ENCODE measurements at places on chromosomes 6 and 20.

DNA sequence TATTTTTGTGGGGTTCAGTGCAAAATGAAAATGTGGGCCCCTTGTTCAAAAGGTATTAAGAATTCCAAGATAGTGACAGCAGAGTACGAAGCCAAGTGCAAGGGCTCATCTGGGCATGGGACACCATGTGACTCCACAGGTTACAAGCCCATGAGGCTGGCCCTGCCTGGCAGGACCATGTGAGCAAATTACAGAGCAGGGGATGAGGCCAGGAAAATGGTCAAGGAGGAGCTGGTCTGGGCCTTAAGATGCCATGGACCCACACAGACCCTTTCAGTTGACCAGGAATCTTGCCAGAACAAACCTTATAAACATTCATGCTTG is 86.9 kb downstream of the SNX5 start:
- no peak overlapping the region for H3K4me3 ChIP-seq
- no peak for DNase-seq
- peaks cover 56% of the 10 kb centered on the region for H3K27me3 ChIP-seq
- H3K36me3 ChIP-seq, result peaks cover 9% of the 10 kb centered on the region

DNA sequence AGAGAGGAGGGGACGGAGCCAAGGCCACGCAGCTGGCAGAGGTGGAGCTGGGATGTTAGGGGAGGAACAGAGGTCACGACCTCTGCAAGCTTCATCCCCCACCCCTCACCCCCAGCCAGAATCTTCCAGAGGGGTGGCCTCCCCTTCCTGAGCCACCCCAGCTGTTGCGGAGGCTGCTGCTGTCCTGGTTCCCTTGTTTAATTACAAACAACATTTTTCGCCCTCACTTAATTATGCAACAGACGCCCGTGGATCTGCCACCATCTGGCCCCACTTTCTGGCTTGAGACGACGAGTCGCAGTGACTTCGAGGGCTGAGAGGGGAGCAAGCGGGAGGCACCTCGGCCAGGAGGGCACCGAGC is 153.7 kb upstream of the PTPN1 start:
- no peak overlapping the region for H3K4me3 ChIP-seq
- peaks cover 4% of the 10 kb centered on the region for H3K36me3 ChIP-seq
- H3K27me3 ChIP-seq, result peaks cover 29% of the 10 kb centered on the region
- H3K27ac ChIP-seq, result peak overlapping the region; percentile 27

- H3K4me1 ChIP-seq, result peaks cover 60% of the 10 kb centered on the region
- no peaks in the 10 kb centered on the region for H3K27me3 ChIP-seq
- peak overlapping the region; percentile 97 for H3K4me3 ChIP-seq
- H3K27ac ChIP-seq, result peak overlapping the region; percentile 100
- DNase-seq, result peak; percentile 5
Measured at GRCh38 chr6:31268836-31269235, 3.1 kb downstream of the HLA-C start.

GRCh38 chr6:37791156-37791919 is 28.2 kb upstream of the ZFAND3 start:
- H3K27ac ChIP-seq, result no peak overlapping the region
- peak overlapping the region; percentile 12 for H3K4me3 ChIP-seq

DNA sequence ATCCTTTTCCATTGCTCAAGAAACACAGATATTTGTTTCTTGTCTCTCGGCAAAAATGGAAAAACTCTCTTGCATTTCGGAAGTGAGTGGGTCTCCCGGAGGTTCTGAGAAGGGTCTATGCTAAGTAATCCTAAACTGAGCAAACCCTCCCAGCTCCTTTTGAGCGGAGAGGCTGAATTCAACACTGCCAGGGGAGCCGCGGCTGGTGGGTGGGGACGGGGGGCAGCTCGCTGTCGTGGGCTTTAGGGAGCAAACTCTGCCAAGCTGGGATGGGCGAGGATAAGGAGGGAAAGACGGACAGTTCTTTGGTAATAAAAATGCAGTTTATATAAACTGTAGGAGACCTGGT is 211.4 kb downstream of the FOXC1 start:
- H3K36me3 ChIP-seq, result peaks cover 6% of the 10 kb centered on the region
- H3K27ac ChIP-seq, result no peak overlapping the region
- H3K27me3 ChIP-seq, result no peaks in the 10 kb centered on the region
- no peak for DNase-seq

DNA sequence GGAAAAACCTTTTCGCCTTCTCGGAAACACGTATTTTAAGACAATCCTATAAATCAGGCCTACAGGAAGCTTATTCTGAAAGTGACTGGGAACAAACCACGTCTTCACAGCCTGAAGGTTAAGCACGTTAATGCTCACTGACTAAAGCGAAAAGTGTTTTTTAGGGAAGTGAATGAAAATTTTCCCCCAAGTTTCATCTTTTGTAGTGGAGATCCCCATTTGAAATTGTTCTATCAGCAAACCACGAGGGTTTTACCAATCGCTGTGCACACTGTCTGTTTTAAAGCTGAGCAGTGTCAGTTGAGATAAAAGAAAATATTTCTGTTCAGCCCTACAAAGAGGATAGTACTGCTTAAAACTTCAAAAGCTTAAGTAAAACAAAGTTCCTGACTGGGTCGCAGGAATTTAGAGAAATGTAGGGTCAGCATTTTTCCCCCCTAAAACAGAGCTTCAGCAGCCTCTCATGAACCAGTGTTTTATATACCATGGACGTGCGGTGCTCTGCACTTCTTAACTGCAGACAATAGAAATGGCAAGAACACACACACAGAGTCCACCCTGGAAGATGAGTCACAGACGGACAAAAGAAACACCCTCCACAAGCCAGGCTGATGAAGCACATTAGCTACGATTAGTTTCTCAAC is 34.9 kb downstream of the SLC22A23 start:
- H3K4me3 ChIP-seq, result no peak overlapping the region
- no peak for DNase-seq
- H3K4me1 ChIP-seq, result peaks cover 2% of the 10 kb centered on the region
- peaks cover 3% of the 10 kb centered on the region for H3K36me3 ChIP-seq
- peaks cover 26% of the 10 kb centered on the region for H3K27me3 ChIP-seq

DNA sequence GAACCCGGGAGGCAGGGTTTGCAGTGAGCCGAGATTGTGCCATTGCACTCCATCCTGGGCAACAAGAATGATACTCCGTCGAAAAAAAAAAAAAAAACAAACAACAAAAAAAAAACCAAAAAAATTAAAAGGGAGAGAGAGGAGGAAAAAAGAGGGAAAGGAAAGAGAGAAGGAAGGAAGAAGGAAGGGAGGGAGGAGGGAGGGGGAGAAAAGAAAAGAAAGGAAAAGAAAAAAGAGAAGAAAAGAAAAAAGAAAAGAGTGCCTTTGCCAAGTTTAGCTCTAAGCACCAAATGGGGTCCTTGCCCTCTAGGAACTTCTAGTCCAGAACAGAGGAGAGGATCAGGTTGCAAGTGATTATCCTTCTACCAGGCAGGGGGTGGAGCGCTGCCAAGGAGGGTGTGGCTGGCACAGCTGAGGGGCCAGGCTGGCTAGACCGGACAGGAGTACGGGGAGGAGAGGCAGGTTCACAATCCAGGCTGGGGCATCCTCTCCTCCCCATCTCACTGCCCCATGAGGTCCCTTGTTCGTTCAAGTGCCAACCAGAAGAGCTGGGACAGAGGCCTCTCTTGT is 19.1 kb downstream of the GNAS start:
- peak overlapping the region; percentile 69 for H3K27ac ChIP-seq
- no peaks in the 10 kb centered on the region for H3K27me3 ChIP-seq
- no peak for DNase-seq
- no peak overlapping the region for H3K4me3 ChIP-seq
- H3K36me3 ChIP-seq, result peaks cover 2% of the 10 kb centered on the region
- peaks cover 6% of the 10 kb centered on the region for H3K4me1 ChIP-seq

DNA sequence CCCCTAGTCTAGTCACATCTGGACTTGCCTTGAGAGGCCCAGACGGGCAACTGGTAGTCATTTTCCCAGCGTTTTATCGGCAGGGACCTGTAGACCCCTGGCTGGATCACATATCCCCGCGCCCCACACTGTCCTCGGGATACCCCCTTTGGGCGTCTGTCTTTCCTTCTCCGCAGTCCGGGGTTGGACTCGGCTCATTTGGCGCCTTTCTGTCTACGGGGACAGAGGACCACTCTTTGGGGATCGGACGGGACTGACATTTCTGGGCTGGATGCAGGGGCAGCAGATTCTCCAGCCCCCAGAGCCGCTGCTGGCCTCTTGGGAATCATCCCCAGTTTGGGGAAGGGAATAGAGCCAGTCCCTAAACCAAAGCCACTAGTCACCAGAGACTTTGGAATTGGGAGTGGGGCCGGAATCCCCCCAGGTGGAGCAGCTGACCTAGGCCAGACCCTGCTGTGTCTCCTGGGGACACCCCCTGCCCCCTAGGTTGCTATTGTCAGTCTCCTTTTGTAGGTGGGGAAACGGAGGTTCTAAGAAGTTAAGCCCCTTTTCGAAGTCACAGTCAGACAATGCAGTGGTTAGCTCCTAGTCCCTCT is 734 bp downstream of the FAM110A start:
- no peak for DNase-seq
- H3K4me3 ChIP-seq, result peak overlapping the region; percentile 93
- no peaks in the 10 kb centered on the region for H3K27me3 ChIP-seq
- H3K4me1 ChIP-seq, result peaks cover 31% of the 10 kb centered on the region
- H3K36me3 ChIP-seq, result no peaks in the 10 kb centered on the region
- H3K27ac ChIP-seq, result peak overlapping the region; percentile 91

- no peak overlapping the region for H3K4me3 ChIP-seq
- H3K4me1 ChIP-seq, result no peaks in the 10 kb centered on the region
- no peak for DNase-seq
Measured at GRCh38 chr6:20302702-20303251, 90.5 kb upstream of the MBOAT1 start.

GRCh38 chr20:50130356-50130723 is 17.4 kb upstream of the UBE2V1 start:
- DNase-seq, result no peak
- no peak overlapping the region for H3K4me3 ChIP-seq
- H3K27ac ChIP-seq, result no peak overlapping the region
- peaks cover 12% of the 10 kb centered on the region for H3K4me1 ChIP-seq

DNA sequence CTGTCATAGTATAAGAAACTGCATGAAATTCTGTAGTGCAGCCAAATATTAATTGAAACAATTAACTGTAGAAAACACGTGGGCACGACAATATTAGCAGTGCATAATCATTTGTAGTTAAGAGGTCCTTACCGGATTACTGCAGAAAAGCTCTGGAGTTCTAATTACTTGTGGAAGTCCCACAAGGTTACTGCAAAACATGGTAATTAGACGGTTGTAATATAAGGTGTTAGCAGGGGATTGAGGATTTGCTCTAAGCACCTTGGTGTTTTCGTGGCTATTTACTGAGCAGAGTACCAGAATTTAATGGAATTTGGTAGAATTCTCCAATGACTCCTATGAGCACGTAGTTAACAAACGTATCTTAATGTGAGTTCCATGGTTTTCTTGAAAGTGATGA is 473.6 kb upstream of the AGPAT4 start:
- H3K36me3 ChIP-seq, result no peaks in the 10 kb centered on the region
- H3K27ac ChIP-seq, result no peak overlapping the region
- no peak for DNase-seq
- no peak overlapping the region for H3K4me3 ChIP-seq
- no peaks in the 10 kb centered on the region for H3K4me1 ChIP-seq

DNA sequence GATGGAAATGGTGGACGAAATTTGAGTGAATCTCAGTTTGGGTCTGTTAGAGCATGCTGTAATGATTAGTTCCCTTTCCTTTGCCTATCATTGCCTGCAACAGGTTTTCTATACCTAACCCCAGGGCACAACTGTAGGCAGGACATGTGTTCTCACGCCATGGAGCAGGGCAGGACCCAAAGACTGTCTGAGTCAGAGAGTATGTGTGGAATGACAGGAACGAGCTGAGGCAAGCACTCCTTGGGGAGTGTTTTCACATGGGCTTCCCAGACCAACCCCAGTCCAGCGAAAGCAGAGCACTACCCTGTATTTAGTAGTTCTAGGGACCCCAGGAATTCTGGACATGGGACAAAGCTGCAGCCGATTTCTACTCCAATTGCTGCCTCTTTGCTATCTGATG is 234.2 kb downstream of the HACE1 start:
- no peak for DNase-seq
- H3K4me3 ChIP-seq, result no peak overlapping the region
- H3K36me3 ChIP-seq, result no peaks in the 10 kb centered on the region
- peaks cover 5% of the 10 kb centered on the region for H3K4me1 ChIP-seq
- no peak overlapping the region for H3K27ac ChIP-seq

DNA sequence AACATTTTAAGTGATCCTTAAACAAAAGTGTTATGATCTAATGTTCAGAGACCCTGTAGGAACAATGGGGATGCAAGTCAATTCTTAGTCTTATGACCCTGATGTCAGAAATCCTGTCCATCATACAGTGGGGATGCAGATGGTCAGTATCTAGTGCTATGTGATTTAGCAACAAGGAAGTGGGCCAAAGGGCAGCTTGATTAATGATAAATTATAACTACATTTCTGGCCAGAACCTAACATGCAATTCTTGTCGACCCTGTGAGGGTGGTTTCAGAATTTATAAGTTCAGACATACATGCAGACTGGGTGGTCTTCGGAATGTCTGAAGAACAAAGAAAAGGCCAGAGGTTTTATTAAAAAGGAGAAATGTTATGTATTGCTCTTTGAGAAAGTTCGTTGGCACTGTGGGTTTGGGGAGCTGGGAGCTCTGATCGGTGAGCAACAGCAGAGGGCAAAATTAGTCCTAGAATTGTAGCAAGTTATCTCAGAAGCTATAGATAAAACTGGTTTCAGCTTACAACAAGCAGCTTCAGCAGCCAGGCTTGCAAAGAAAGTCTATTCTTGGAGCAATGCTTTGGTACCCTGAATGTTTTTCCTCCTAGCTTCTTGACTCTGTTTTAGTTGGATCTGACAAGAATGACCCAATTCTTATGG is 50.8 kb downstream of the RPF2 start:
- H3K4me3 ChIP-seq, result no peak overlapping the region
- H3K4me1 ChIP-seq, result no peaks in the 10 kb centered on the region

- no peak overlapping the region for H3K27ac ChIP-seq
- H3K27me3 ChIP-seq, result no peaks in the 10 kb centered on the region
- no peak for DNase-seq
- no peak overlapping the region for H3K4me3 ChIP-seq
Measured at GRCh38 chr20:39700528-39700927, 738.4 kb downstream of the DHX35 start.

DNA sequence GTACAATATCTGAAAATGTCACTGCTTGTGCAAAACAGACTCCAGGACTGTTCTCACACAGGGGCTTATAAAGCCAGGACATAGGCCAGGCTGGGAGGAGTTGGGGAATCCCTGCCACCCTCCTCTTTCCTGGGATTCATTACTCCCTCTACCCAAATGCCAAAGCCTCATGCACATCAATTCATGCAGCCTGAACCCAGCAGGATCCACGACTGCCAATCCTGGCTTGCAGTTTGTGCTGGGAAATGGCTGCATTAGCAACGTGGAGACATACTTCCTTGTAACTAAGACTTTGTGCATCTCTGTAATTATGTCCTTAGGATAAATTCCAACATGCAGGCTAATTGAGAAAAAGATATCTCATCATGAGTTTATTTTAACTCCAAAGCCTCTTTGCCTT is 143.8 kb downstream of the SYCP2 start:
- H3K36me3 ChIP-seq, result no peaks in the 10 kb centered on the region
- no peak overlapping the region for H3K27ac ChIP-seq
- H3K27me3 ChIP-seq, result peaks cover 33% of the 10 kb centered on the region
- no peak for DNase-seq
- no peaks in the 10 kb centered on the region for H3K4me1 ChIP-seq
- no peak overlapping the region for H3K4me3 ChIP-seq

Data from T-helper 17 cell (primary cell).